ENCODE measurements at places on chromosomes 11 and 22.

- DNase-seq: no peak
These were observed 100.8 kb upstream of the SYT13 start for GRCh38 chr11:45386972-45387371.

- no peak for DNase-seq
These were observed at the start of gene TRIM6 for GRCh38 chr11:5596607-5597201. TSS of gene TRIM6 (plus strand) at chr11:5596637. CDS start at chr11:5596898, 261 bp downstream.

DNA sequence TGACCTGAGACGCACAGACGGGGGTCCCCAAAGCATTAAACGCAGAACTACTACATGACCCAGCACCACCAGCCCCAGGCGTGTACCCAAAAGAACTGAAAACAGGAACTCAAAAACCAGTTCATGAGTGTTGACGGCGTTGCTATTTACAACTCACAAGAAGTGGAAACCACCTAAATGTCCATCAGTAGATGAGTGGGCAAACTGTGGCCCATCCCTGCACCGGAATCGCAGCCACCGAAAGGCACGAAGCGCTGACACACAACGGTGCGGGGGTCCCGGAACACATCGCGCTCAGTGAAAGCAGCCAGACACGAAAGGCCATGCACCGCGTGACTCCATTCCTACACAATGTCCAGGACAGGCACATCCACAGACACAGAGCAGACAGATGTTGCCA lies 79.2 kb downstream of the TRMU start:
- DNase-seq: no peak

GRCh38 chr22:49527611-49528419 lies 299.9 kb downstream of the BRD1 start:
- no peak for DNase-seq

- no peak for DNase-seq
These were observed 4.8 kb upstream of the CKAP5 start for GRCh38 chr11:46850829-46851380.

GRCh38 chr22:17978027-17978426 lies 46.3 kb downstream of the MICAL3 start:
- DNase-seq: no peak

DNA sequence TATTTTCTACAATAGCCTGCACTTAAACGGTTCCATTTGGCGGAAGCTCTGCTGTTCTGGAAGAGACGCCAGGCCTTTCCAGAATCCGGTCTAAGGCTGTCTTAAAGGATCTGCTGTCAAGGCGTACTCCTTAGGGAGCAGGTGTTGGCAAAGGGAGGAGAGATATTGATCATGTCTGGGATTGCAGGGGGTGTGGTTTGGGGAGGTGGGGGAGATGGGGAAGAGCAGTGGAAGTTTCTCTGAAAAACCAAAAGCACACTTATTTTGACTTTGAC lies 22.5 kb upstream of the WNT11 start:
- DNase-seq: no peak

- DNase-seq: no peak
These were observed 86.8 kb upstream of the OR4B1 start for GRCh38 chr11:48129697-48130395.

GRCh38 chr22:35914665-35915476 lies 113.8 kb downstream of the RBFOX2 start:
- DNase-seq: peak; percentile 83

GRCh38 chr11:40388097-40388818 lies 1071.2 kb downstream of the LRRC4C start:
- DNase-seq: peak; percentile 44

DNA sequence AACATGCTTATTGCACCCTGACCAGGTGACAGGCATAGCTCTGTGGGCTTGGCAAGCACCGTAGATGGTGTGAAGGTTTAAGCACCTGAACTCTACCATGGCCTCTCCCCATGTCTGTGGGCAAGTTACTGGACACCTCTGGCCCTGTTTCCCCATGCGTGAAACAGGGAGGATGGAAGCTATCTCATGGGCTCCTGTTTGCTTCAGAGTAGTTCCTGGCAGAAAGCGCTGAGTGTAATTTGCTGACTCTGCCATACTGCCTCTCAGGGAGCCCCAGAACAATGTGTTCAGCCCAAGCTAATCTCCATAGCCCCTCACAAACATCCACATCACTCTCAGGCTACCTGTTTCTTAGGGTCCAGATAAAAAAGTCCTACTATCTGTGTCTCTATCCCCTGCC lies 2.4 kb downstream of the CBX6 start:
- DNase-seq: no peak

DNA sequence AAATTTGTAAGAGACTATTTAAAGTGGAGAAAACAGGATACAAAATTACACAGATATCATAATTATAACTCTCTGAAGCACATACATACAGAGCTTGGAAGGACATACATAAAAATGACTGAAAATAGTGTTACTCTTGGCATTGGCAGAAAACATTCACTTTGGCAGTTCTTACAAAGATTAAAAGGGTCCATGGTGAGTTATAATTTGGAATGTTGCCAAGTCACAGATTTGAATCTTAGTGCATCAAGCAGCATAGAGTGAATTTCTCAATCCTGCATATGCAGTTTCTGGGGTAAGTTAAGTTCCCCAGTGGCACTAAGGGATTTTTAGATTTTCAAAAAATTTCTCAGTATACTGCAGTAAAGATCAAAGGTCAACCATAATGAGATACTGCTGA lies 115.9 kb downstream of the CCDC81 start:
- DNase-seq: no peak

GRCh38 chr11:130314184-130314749 lies 450 bp downstream of the ZBTB44 start:
- peak; percentile 3 for DNase-seq

GRCh38 chr11:116172851-116173250 lies 599.9 kb downstream of the BUD13 start:
- no peak for DNase-seq

DNA sequence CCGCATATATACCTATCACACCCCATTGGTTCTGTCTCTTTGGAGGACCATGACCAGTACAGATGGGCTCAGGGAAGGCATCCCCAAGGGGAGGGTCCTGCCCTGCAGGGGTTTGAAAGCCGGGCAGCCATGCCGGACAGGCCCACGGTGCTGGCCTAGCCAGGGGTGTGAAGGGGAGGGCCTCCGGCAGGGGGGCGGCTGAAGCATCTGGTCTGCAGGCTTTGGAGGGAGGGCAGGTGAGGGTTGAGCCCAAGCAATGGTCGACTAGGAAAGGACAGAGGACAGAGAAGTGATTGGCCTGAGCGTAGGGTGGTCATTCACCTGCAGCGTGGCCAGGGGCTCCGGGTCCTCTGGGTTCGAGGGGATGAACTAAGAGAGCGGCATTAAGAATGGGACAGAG lies 11.2 kb upstream of the CTSD start:
- no peak for DNase-seq
